Anterior cingulate cortex (tissue), 58 donors: ENCODE measurements at places on chromosomes 4 and X.

- no peak for DNase-seq
These were observed 54.4 kb upstream of the ACTRT1 start for GRCh38 chrX:128106630-128107029.

GRCh38 chr4:35739308-35739707 lies 505.0 kb downstream of the ARAP2 start:
- DNase-seq = no peak

DNA sequence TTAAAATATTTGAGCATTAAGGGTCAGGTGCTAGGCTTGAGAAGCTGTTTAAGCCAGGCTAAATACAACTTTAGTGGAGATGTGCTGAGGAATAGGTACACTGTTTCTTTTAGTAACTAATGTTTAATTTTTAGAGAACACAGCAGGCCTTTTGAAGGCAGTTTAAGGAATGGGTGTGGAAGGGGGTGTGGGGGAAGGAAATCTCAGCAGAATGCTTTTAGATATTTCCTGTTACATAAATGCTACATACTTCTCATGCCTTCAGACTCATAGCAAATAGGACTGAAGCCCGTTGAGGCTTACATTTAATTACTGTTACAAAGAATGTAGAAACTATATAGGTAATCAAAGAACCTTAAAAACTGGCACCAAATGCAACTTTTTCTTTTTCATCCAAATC lies 66.3 kb downstream of the WWC2 start:
- no peak for DNase-seq

- DNase-seq = no peak
These were observed 689.3 kb downstream of the CENPC start for GRCh38 chr4:66855956-66856355.

DNA sequence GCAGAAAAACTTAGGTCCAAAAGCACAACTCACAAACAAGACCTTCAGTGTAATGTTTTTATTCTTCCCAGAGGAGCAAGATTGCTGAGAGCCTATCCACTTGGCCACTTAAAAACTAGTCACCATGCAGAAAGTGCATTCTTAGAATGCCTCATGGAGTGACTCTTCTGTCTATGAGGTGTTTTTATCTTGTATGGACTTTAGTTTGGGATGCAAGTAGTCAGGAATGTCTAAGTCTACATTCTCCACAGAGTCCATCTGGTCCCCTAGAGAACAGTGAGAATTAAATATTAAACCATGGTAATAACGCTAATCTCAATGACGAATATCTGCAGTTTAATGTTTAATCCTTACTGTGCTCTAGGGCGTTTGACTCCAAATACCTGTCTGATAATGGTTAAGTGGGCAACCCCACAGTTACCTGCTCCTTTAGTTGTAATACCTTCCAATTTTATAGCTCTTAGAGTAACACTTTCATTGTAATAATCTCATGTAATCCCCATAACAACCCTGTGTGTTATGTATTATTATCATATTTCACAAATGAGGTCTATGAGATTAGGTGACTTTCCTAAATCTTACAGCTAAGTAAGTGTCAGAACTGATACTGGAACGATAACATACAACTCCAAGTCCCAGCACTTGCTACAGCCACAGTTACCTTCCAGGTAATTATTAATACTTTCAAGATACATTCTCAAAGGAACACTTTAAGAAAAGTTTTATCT lies 235.6 kb upstream of the JADE1 start:
- no peak for DNase-seq

GRCh38 chrX:57481514-57481913 lies 110.3 kb upstream of the ZXDB start:
- no peak for DNase-seq

DNA sequence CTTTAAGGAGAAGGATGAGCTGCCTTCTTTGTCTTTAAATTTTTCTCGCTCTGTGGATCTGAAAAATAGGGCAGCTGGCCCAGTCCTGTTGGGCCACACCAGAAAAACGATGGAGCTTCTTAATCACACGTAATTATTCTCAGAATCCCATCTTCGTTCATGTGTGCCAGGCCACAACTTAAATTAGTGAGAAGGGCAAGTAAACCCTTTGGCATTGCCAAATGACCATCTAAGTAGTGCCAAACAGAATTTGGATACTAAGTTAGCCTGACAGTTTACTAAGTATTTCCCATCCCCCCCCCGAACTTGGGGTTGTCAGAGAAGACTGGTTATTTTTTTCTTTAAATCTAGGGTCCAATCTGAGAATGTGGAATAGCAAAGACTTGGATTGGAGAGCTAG lies 62.0 kb downstream of the CASP3 start:
- no peak for DNase-seq

DNA sequence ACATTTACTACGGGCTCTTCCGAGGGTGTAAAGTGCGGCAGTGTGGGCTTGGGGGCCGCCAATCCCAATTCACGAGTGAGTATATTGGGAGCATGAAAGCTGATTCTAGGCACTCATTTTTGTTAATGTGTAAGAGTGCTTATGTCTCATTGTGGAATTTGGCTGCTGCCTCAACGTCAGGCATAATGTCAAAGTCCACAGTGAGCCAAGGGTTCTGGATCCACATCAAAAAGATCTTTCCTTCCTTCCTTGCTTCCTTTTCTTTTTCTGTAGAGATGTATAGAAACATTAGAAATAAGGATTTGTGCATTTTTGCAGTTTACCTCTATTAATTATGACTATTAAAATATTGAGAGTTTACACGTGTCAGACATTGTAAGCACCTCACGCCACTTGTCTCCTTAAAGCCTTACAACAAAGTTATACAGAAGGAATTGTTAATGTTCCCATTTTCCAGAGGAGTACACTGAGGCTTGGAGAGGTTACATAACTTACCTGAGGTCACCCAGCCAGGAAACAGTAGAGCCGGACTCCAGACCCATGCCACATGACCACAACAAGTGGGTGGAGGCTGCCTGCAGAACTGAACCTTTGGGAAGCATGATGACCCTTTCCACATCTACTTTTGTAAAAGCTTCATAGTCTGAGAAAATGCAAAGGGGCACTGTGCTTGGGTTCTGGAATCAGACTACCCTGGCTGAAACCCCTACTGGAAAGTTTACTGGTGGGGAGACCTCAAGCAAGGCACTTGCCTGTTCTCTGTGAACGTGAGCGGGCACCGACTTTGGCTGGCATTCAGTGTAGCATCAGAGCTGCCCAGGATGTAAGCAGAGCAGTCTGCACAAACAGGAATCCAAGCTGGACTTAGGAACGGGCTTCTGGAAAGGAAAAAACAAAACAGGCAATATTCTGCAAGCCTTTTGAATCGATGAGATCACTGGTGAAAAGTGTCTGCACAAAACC lies 761 bp downstream of the CLRN2 start:
- DNase-seq = no peak

DNA sequence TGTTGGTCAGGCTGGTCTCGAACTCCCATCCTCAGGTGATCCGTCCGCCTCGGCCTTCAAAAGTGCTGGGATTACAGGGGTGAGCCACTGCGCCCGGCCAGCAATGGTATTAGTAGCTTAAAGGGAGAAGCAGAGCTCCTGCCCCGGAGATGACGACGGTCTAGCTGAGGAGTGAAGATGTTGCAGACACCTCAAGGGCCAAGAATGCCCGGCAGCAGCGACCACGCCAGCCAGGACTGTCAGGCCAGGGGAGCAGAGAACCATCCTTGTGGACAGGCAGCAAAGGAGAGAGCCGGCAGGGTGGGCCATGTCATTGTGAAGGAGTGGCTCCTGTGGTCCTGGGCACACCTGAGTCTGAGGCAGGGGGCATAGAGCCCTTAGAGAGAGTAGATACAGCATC lies 210.1 kb upstream of the BCOR start:
- no peak for DNase-seq

- no peak for DNase-seq
These were observed at the start of gene IL9R for GRCh38 chrX:155997436-155997835. Gene IL9R (plus strand): TSS chrX:155997696. CDS start chrX:155997760, 64 bp downstream.

GRCh38 chr4:58566260-58566659 lies 1456.1 kb upstream of the IGFBP7 start:
- no peak for DNase-seq

- no peak for DNase-seq
These were observed 5.4 kb upstream of the ASB5 start for GRCh38 chr4:176274441-176274840.

GRCh38 chr4:110508827-110509710 lies 33.1 kb downstream of the ENPEP start:
- no peak for DNase-seq

DNA sequence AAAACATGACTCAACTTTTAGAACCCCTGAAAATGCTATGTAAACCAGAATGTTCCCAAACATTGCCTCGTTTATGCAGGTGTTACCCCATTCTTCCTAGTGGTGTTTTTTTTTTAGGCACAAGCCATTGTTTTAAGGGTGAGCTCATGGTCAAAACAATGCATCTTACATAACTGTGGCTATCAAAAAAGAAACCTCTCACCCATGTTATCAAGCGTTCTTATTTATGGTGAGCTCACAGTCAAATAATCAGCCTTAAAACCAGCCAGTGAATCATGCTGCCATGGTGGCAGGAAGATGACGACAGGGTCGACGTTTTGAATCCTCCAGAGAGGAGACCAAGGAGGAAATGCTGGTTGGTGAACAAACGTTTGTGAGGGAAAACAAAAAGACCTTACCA lies 195.2 kb downstream of the KDR start:
- DNase-seq = no peak

DNA sequence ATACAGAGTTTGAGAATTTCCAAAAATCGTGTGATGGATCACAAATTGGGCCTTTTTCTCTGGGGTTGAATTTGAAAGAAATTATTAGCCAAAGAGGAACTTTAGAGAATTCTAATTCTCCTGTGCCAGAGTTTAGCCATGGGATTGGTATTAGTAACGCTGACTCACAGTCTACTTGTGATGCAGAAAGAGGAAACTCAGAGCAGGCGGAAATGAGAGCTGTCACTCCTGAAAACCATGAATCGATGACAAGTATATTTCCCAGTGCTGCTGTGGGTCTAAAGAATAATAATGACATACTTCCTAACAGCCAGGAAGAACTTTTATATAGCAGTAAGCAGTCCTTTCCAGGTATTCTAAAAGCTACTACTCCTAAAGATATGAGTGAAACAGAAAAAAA lies 64.9 kb downstream of the N4BP2 start:
- DNase-seq = no peak

- DNase-seq = no peak
These were observed 161.4 kb upstream of the PACRGL start for GRCh38 chr4:20538905-20539304.

GRCh38 chr4:185847352-185848097 lies 35.5 kb upstream of the SORBS2 start:
- DNase-seq = peak; percentile 28

DNA sequence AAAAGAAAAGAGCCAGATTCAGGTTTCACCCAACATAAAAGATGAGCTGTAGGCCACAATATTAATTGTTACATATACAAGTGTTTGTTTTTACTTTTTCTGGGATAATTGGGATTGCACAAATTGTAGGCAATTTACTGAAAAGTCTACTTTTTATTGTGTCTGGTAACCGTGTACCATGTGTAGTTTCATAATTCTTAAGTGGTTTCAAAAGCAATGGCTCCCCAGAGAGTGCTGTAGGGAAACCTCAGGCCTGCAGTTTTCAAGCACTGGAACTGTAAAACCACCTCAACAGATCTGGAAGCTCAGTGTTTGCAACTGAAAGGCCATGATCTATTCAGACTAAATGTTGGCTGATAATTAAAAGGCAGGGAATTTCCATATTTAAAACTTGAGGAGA lies 53.9 kb upstream of the MMAA start:
- DNase-seq = no peak

GRCh38 chr4:67743194-67743593 lies 11.0 kb downstream of the GNRHR start:
- no peak for DNase-seq

- no peak for DNase-seq
These were observed 124.0 kb upstream of the ZCCHC13 start for GRCh38 chrX:74179990-74180389.

- no peak for DNase-seq
These were observed 33.9 kb downstream of the NBDY start for GRCh38 chrX:56762707-56763555.

GRCh38 chrX:72123471-72124185 lies 8.1 kb downstream of the RTL5 start:
- no peak for DNase-seq

- no peak for DNase-seq
These were observed 50.6 kb upstream of the PDE5A start for GRCh38 chr4:119679251-119679650.

DNA sequence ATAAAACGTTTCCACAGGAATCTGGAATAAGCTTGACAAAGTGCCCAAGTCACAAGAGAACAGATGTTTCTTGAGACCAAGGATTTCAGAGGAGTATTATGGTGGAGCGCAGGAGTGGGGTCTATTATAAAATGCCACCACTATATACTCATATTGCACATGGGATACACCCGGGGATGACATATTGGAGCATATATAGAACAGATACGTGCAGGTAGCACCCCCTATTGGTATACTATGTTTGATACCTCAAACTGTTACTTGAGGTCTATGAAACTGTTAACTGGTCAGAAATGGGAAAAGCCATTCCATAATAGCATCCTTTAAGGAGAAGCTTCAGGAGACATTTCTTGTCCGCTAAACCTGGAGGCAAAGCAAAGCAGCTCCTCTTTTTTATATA lies 86.0 kb downstream of the PCYT1B start:
- no peak for DNase-seq

- no peak for DNase-seq
These were observed 18.3 kb downstream of the KDR start for GRCh38 chr4:55107054-55107453.

DNA sequence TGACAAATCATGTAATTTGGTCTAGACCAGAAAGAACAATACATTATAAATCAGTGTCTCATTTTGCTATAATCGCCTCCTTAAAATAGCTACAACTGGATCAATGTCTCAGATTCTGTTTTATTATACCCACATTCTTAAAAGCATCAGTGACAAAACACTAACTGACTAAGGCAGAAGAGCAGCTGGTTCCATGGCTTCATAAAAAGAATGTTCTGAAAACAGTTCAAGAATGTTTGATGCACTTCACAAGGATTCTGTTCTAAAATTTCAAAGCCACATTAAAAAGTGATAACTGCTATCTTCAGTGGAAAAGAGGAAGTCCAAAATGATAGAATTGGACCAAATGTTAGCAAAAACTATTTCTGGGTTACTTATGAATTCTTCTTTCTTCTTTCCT lies 69.8 kb downstream of the COL25A1 start:
- DNase-seq = no peak

DNA sequence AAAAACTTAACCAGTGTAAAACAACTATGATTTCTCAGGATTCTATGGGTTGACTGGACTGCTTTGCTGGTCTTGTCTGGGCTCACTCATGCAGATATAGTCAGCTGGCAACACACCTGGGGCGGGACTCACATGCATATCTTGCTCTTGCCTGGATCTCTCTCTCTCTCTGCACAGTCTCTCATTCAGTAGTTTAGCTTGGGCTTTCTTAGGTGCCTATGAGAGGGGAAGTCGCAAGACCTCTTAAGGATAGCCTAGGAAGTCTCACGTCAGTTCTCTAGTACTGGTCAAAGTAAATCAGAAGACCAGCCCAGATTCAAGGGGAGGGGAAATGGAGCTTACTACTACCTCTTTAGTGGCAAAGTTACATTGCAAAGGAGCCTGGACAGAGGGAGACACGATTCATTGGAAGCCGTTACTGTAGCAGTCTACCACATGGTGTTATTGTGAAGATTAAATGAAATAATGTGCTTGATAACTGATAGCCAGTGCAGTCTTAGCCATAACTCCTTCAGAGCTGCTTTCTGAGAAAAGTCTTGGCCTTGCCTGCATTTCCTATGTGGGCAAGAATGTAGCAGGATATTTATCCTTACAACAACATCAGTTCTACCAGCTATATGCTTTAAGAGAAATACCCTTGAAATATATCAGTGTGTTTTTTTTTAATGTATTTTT lies 2.1 kb downstream of the COPS4 start:
- no peak for DNase-seq

- DNase-seq = no peak
These were observed 69.4 kb downstream of the HMGB2 start for GRCh38 chr4:173264684-173265185.
